ENCODE measurements at places on chromosomes 11 and 22. TPM values are rescaled to one million over a fixed set of nuclear protein-coding genes. Genes with fewer than 3 reads are reported as not detected.

DNA sequence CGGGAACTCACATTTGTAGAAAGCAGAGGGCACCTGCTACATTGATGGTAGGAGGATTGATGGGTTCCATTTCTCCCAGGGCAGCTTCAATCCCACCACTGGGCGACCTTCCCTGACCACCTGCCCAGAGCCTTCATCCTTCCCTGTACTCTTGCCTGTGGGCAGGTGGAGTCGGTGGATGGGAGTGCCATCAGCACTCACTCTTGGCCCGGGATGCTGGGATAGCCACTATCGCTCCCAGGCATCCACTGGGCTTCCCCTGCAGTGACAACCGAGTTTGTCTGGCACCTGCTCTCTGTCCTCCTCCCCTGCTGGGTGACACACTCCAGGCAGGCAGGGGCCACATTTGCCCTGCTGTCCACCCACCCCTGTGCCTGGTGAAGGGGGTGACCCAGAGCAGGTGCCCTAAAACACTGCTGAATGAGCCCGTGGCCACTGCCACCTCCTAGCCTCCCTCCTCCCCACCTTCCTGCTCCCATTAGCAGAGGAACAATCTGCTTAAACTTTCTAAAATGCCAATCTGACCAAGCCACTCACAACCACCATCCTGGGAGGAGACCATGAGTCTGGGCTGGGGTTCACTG is 604.7 kb downstream of the TBC1D22A start:
- DNase-seq = no peak

DNA sequence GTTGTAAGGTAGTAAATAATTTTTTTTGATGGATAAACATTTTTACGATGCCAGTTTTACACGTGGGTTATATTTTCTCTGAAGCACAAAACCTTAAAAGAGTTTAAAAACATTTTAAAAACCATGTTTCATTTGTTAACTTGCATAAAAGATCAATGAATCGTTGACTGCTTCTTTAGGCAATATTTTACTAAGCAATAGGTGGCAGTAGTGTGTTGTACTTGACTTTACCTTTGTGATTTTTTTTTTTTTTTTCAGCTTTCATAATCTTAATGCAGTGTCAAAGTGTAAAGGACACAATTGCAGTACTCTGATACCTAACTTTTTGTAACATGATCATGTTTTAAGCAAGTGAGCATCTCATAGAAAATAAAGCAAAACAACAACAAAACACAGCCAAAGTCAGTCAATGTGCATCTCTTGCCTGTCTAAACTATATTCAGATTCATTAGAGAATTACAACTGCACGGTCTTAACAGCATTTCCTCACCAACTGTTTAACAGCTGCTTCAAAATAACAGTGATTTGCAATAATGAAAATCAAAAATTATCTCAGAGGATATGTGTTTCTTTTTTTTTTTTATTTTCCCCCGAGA is 27.7 kb downstream of the DNAJC24 start:
- peak; percentile 38 for DNase-seq

DNA sequence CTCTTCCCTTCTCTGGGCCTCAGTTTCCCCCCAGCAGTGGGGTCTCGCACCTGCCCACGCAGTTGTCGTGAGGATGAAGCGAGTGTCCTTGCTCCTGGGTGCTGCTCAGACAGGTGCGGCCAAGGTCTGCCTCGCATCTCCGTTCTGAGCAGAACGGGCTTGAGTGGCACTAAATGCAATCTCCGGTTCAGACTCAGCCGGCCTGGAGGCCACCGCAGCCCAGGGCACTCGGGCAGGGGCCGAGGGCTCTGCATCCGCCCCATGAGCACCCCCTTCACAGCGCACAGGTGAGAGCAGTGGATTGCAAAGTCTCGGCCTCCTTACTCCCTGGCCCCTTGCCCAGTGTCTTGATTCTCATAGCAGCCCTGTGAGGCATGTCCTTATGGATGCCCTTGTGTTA is 30.1 kb upstream of the SLC22A12 start:
- DNase-seq = no peak

- DNase-seq = peak; percentile 56
Measured at GRCh38 chr11:103631841-103632240, 404.6 kb upstream of the DDI1 start.

DNA sequence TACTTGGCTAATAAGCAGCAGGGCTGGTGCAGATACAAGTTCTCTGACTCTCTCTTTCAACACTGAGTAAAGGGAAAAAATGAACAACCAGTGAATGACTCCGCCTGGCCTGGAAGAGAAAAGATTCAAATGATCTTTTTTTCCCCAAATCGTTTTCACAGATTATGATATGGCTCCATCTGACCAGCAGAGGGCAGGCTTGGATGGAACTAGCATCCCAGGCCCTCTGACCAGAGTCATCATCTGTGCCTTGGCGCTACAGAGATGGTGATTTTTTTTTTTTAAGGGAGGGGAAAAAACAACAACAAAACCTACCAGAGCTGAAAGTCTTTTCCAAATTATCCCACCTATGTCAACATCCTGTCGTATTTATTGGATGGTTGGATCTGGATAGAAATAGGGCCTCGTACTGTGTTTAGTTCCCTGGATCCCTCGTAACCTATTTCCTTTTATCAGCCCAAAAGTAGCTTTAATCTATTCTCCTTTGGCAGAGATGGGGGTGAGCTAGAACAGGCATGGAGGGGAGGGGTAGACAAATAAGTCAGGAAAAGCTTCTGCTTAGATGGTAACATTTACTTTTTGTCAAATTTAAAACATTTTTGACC is 69.7 kb downstream of the PRSS23 start:
- DNase-seq = peak; percentile 71

DNA sequence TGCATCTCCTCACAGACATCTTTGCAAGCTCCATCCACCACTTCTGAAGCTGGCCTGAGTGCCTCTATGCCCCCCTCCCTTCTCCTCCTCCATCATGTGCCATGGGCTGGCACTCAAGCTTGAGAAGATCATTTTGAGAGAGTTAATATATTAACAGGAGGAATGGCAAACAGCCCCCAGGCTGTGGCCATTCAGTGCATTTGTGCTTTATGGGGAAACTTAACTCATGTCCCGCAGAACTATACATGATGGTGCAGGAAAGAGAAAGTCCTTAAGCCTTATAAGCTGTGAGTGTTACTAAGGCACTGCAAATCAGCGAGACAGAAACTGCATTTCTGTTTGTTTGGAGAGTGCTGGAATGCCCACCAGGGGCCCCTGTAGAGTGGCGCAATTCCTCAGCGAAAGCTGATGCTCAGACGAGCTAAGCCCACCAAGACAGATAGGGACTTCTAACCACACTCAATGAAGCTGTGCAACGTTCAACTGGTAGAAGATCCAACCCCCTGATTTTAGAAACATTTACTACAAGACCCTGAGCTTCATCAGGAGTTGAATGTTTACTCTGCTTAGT is 26.8 kb upstream of the PHLDA2 start:
- no peak for DNase-seq

DNA sequence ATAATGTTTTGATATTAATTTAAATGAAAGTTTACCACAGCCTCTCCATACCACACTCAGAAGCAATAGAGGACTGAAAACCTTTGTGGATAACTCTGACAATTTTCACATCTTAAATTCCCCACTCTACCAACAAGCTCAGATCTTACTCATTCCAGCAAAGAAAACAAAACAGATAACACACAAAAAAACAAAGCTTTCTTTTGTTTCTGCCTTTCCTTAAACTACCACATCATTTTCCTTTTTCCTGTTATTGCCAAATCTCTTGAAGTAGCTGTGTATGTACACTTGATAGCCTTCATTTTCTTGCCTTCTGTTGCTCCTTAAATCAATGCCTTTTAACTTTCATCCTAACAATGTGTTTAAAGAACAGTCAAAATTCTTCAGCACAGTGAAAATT is 484.9 kb downstream of the NTM start:
- DNase-seq = peak; percentile 13

The FHIP1B gene
- 6.9 TPM for total RNA-seq

DNA sequence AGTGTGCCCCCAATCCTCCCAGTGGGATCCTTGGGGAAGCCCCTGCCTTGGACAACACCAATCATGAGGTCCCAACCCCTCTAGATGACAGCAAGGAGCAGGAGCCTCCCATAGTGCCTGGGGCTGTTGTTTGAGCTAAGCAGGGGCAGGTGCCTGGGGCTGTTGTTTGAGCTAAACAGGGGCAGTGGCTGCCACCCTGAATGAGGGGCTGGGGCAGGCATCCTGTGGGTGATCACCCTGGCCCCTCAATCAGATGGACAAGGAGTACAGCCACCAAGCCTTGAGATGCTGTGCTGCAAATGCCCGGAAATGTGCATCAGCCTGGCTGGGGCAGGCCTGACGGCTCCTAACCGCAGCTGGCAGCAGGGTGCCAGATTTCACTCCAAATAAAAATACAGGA is 66.7 kb downstream of the MYEOV start:
- no peak for DNase-seq

DNA sequence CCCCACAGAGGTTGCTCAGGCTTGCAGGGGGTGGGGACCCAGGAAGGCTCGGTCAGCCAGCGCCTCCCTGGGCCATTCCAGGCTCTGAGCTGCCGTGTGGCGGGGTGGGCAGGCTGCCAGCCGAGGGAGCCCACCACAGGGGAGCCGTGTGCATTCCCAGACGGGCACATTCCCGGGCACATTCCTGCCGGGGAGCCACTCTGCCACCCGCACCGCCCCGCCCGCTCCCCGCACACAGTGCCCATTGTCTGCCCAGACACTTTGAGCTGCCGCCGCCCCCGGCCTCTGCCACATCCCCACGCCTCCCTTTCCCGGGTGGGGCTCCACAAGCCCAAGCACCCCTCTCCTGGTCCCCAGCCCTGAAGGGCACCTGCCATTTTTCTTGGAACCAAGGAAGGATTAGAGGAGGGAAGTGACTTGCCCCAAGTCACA is 27.4 kb downstream of the RPL3 start:
- DNase-seq = no peak

GRCh38 chr11:67301951-67302516 is 1.3 kb upstream of the SSH3 start:
- DNase-seq = peak; percentile 32

DNA sequence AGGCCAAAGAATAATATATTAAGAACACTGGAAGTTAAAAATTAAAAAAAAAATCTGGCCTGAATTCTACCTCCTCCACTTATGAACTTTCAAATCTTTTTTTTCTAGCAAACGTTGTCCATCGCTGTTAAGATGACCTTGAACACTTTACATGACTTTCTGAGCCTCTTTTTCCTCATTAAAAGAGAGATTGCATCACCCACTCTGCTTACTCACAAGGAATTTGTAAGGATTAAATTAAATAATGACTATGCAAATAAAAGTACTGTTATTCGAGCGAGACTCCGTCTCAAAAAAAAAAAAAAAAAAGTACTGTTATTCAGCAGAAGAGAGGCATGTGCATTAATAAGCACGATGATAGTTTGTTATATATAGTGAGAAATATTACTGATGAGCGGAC is 285.1 kb upstream of the CCDC90B start:
- DNase-seq = peak; percentile 83
